NCI-H524 (cell line): ENCODE measurements at places on chromosomes 2 and 18.

DNA sequence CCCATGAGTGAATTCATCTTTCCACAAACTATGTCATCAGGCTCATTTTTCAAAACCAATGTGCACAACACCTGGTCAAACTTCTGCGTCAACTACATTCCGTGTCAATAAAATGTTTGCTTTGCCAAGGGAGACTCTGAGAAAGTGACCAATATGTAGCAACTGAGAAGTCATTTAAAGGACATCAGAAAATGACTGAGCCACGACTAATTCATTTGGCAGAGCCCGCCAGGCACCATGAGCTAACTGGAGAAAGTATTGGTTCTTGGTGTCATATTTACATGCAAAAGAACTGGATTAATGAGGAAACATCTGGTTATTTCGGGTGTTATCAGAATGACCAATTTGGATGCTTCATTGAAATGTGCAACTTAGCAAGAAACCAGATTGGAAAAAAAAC, 7.2 kb downstream of the RND3 start:
- DNase-seq: peak; percentile 7

- no peak for DNase-seq
Measured at GRCh38 chr2:196316050-196316430, 144.7 kb upstream of the STK17B start.

DNA sequence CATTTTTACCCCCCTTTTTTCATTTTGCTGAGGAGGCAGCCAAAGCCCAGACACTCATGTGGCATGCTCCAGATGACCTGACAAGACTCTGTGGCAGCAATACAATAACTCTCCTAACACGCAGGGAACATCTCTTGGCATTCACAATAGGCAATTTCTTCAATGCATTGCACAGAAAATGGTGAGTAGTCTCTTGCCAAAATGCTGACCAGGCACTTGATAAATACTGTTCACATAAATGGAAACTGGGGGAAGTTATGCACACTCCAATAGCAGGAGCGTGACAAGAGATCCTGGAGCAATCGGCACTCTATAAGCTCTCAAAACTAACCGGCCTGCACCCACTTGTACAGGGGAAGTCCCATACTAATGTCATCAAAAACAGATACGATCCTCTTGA, 66.3 kb downstream of the NBAS start:
- DNase-seq: no peak

- DNase-seq: no peak
Measured at GRCh38 chr2:28604284-28604843, 108.5 kb downstream of the PLB1 start.

GRCh38 chr18:9614401-9615279, at the start of gene PPP4R1:
Gene PPP4R1, minus strand, starts transcription at chr18:9614559. Its CDS starts 75 bp downstream, at chr18:9614484.
- peak; percentile 60 for DNase-seq

- no peak for DNase-seq
Measured at GRCh38 chr2:16088802-16089112, 148.4 kb downstream of the MYCN start.

- no peak for DNase-seq
Measured at GRCh38 chr2:129187343-129187742, 792.1 kb upstream of the RAB6C start.

GRCh38 chr18:4511166-4511565, 56.1 kb upstream of the DLGAP1 start:
- no peak for DNase-seq

GRCh38 chr2:53129851-53130250, 637.8 kb upstream of the CHAC2 start:
- DNase-seq: no peak
